Stimulated activated CD4-positive, alpha-beta T cell treated with anti-CD3 and anti-CD28 coated beads, Interleukin-1b, Interleukin-23, amount 100 ng/mL, for 1 hour (primary cell): ENCODE measurements at places on chromosomes 7 and 10.

- DNase-seq, result no peak
Observed at GRCh38 chr7:121329191-121330052, 622 bp downstream of the WNT16 start.

DNA sequence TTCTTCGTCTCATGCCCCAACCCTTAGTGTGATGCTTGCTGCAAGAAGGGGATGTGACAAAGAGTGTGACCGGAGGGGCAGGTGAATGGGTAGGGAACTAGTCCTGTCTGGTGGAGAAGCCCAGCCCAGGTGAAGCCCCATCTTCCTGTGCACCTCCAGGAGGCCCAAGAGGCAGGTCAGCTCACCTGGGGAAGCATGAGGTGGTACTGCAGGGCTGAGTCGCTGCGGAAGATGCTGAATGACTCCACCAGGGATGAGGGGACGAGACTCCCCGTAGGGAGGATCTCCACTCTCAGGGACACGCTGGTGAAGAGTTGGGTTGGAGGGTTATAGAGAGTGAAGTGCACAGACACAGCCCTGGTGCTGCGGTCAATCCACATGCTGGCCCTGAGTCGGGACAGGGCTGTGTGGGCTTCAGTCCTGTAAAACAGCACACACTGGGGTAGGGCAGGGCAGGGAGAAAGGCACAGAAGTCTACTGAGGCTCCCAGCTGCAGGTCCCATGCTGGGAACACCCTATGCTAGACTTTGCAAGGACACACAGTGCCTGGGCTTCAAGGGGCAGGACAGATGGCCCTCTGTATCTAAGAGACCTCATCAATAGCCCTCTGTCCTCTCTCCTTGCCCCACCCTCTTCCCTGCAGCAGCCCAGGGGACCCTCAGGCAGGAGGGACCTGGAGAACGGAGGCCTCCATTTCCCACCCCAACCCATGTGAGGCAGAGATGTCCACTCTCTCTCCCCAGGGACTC lies 136.5 kb downstream of the PKD1L1 start:
- DNase-seq, result no peak

DNA sequence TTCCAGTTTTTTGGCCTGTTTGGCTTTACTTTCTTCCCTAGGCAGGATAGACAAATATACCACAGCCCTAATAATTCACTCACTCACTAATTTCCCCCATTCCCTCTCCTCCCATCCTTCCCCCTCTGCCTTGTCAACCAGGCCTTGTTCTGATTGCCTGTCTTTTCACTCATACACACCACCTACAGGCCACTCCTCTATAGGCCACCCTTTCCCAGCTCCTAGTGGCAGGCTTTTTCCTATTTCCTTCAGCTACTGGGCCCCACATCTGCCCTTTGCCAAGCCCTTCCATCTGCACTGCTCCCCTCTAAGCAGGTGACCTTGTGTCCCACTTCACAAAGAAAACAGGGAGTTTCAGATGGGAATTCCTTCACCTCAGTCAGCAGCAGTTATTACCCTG lies 59.8 kb upstream of the MSRB2 start:
- no peak for DNase-seq

- DNase-seq, result no peak
Observed at GRCh38 chr7:751826-752225, 24.7 kb upstream of the PRKAR1B start.

- DNase-seq, result no peak
Observed at GRCh38 chr10:84292502-84292901, 35.9 kb upstream of the CCSER2 start.

DNA sequence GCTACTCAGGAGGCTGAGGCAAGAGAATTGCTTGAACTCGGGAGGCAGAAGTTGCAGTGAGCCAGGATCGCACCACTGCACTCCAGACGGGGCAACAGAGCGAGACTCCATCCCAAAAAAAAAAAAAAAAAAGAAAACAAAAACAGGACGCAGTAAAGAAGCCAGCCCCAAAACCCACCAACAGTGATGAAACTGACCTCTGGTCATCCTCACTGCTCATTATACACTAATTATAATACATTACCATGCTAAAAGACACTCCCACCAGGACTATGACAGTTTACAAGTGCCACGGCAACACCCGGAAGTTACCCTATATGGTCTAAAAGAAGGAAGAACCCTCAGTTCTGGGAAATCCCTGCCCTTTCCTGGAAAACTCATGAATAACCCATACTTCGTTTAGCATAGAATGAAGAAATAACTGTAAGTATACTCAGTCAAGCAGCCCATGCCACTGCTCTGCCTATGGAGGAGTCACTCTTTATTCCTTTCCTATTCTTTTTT lies 40.0 kb upstream of the EIF4H start:
- DNase-seq, result no peak

DNA sequence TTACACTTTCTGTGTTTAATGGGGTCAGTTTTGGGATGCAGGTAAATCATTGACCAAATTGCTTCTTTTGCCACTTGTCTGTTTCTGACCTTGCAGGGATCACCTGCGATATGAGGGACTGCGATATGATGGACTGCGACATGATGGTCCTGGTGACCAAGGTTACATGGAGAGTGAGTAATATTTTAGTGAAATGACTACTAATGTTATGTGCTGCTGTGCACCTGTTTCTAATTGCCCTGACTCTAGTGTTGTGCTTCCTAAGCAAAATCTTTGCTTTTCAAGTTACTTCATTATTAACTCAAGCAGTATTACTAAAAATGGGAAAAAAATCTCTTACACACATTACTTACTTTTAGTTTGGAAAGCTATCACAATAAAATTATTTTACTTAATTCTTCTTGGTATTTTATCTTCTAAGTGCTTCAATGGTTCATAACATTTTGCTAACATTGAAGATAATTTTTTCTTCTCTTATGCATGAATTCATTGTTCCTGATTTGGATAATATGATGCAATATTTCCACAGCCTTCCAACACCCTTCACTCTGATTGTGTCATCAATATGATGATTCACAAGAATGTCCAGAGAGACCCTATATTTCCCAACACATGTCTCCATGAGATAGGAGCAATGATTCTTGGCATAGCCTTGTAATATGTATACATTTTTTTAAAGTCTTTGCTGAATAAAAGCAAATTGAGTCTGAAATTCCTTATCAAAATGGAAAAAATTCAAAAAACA lies 306.2 kb upstream of the AKR1E2 start:
- no peak for DNase-seq

DNA sequence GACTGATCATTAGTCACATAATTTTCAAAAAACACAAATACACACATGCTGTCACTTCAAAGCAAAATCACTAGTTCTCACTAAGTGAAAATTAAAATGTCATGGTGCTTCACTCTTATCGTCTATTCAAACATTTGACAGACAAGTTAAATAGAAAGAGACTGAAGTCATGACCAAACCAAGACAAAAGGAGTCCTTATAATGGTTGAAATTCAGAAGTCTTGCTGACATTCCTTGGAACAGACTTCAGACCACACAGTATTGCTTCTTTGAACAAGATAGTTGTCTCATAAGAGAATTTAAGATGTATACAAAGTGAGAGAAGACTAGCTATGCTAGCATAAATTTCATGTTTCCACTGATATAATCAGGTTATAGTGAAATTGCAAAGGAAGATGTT lies 119.5 kb downstream of the SEMA3D start:
- no peak for DNase-seq

DNA sequence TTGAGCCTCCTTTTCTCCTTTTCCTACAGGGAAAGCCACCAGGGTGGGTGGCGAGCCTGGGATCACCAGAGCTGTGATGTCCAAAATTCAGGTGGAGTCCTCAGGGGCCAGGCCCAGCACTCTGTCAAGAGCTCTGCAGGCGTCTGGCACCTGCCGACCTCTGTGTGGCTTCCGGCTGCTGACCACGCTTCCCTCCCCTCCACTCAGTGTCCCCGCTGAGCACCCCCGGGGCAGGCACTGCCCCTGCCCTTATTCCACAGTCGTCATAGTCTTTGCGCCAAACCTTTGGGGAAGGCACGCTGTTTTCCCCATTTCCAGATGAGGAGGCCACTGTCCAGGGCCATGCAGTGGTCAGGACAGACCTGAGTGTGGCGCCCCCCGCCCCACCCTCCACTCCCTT lies 7.5 kb downstream of the MTG1 start:
- DNase-seq, result no peak
